ENCODE measurements at places on chromosomes 7 and 10.
A peak's percentile ranks its signal among the peaks of the same experiment; 100 is the strongest.

DNA sequence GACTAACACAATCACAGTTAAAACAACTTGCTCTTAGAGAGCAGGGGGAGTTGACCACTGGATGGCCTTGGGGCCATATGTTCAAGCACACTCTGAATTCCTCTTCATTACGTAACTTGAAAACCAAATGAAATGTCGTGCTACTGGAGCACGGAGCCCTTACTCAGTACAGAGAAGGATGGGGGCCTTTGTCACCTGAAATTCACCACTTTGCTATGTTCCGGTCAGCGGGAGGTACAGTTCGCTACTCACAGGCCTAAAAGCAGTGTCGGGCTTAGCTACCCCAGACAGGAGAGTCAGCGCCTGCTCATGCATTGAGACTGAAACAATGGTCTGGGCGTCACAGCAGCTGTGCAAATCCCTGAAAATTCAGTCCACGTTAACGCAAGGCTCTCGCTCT lies 39.6 kb downstream of the GLI3 start:
- DNase-seq: no peak

GRCh38 chr10:100710151-100710871 lies 35.1 kb upstream of the PAX2 start:
- DNase-seq: peak; percentile 45

GRCh38 chr7:128209229-128210035 lies 31.6 kb upstream of the LEP start:
- peak; percentile 89 for DNase-seq

- no peak for DNase-seq
Observed at GRCh38 chr7:157969995-157970394, 617.6 kb downstream of the PTPRN2 start.

GRCh38 chr7:50475340-50475739 lies 25.2 kb upstream of the FIGNL1 start:
- DNase-seq: no peak

Data from hepatocyte (in vitro differentiated cells).